ENCODE measurements at places on chromosomes 16 and 17.

DNA sequence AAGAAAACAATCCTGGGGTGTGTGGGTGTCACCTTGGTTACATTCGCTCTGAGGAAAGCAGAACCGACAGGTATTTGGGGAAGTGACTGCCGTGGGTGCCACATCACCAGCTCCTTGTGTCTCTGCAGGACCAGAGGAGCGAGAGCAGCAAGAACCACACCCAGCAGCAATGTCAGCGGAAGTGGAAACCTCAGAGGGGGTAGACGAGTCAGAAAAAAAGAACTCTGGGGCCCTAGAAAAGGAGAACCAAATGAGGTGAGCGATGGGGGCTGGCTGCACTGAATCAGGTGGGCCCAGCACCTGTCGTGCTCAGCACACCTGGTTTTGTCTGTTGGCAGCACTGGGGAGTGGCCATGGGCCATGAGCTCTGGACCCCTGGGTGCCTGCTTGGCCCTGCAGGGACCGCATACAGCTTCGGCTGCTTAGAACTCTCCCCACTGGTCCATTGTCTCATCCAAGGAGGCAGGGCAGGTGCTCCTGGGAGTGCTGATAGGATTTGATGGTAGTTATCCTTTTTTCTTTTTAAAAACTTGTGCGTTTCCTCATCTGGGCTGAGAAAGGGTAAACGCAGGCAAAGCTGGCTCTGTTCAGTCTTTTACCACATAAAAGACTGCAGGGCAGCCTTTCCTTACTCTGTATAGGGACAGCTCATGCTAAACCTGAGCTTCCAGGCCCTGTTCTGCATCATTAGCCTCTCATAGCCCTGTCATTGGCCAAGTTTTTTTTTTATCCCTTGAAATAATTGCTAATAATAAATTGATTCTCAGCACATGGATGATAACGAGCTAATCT is 29.4 kb downstream of the HMOX2 start:
- DNase-seq = peak; percentile 82

GRCh38 chr16:89484923-89485679 is 5.3 kb downstream of the ANKRD11 start:
- peak; percentile 64 for DNase-seq

- peak; percentile 80 for DNase-seq
Measured at GRCh38 chr17:17305281-17305801, 2.2 kb downstream of the NT5M start.

- peak; percentile 87 for DNase-seq
Measured at GRCh38 chr16:88455610-88456355, 2.7 kb downstream of the ZFPM1 start.

DNA sequence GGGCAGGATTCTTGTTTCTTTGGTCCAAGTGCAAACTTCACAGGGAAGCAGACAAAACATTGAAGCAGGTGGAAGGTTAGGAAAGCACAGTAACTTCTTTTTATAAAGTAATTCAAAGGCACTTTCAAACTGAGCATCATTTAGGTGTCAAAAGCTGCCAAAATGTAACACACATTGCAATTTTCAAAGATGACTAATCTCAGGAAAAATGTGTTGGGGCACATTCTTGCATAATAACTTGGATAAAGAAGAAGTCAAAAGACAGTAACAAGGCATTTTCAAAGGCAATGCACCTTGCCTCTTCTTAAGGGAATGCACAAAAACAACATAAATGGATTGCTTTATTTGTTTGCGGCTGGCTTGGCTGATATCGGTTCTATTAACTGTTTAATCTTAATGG is 3.6 kb downstream of the KCNJ2 start:
- DNase-seq = no peak

Data from activated CD4-positive, alpha-beta T cell treated with anti-CD3 and anti-CD28 coated beads, Interleukin-2, amount 50 U/mL, for 16 hours (primary cell).